ENCODE measurements at places on chromosomes 1 and 21.
A peak's percentile ranks its signal among the peaks of the same experiment; 100 is the strongest.

- DNase-seq: no peak
These were observed 223.1 kb downstream of the CAMTA1 start for GRCh38 chr1:7008331-7008730.

DNA sequence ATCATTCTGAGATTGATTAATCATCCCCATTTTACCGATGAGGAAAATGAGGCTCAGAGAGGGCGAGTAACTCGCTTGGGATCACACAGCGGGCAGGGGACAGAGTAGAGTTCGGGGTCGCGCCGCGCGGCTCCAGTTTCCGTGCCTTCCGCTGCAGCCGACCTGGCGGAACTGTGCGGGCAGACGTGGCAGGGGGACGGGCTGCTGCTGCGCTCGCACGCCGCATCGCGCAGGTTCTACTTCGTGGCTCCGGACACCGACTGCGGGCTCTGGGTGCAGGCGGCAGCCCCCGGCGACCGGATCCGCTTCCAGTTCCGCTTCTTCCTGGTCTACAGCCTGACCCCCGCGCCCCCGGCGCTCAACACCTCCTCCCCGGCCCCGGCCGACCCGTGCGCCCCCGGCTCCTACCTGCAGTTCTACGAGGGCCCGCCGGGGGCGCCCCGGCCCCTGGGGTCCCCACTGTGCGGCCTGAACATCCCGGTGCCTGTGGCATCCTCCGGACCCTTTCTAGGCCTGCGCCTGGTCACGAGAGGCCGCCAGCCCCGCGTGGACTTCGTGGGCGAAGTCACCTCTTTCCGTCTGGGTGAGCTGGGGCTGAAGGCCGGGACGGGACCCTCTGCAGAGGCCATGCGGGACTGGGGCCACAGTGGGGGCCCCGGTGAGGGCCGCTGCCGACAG, 2.3 kb downstream of the LDLRAD2 start:
- peak; percentile 17 for DNase-seq

DNA sequence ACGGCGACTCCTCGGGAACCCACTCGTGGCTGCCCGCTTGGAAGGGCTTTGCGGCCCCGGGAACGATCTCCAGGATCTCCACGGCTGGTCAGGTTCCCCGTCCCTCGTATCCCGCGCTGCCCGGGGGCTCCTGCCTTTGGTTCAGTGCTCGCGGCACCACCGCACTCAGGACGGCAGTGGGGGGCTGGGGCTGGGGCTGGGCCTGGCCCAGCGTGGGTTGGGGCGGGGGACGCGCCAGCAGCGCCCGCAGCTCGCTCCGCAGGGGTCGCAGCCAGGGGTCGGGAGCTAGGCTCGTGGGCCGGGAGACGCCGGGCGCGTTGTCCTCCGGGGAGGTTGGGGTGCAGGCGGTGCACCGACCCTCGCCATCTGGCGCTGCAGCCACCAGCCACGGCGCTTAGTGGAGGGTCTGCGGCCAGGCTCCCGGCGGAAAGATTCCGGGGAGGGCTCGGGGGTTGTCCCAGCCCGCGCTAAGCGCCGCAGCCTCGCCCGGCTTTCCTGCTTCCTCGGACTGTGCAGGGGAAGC, 8.9 kb downstream of the SIM2 start:
- no peak for DNase-seq

- no peak for DNase-seq
These were observed 125.4 kb upstream of the DAB1 start for GRCh38 chr1:57549300-57549699.

DNA sequence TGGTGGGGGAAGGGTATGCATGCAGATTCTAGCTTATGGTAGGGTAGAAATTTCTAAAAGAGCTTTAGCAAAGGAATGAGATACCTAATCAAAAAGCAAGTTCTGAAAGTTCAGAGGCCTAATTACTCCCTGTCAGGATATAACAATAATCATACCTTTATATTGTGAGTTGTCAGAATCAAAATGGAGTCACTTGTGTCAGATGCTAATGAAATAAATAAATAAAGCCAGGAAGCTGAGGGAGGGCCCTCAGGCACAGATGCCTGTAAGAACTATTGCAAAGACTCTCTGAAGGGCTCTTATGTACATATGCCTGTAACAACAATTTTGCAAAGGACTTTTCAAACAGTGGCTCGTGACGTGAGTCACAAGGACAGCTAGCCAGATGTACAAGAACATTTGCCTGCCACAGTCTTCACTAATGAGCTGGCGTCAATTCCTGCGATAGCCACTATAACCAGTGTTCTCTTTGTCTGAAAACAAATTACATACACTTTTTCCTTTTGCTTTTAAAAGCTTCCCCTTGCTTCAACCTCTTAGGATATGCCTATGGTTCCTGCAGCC, 27.4 kb upstream of the DNASE2B start:
- DNase-seq: no peak

- no peak for DNase-seq
These were observed 21.2 kb upstream of the NUF2 start for GRCh38 chr1:163300568-163300967.

- DNase-seq: no peak
These were observed 913.9 kb downstream of the BRINP3 start for GRCh38 chr1:189563784-189564183.

- DNase-seq: no peak
These were observed 1.1 kb upstream of the ABCD3 start for GRCh38 chr1:94416901-94417727.
